CD4-positive, alpha-beta T cell treated with Interleukin-4 for 1 hour (primary cell): ENCODE measurements at places on chromosomes 7 and 10.

GRCh38 chr7:5635006-5635405, 146.5 kb downstream of the RNF216 start:
- no peak for DNase-seq

- no peak for DNase-seq
Measured at GRCh38 chr7:90645784-90646183, 49.7 kb downstream of the CDK14 start.

- DNase-seq, result no peak
Measured at GRCh38 chr7:103346396-103346795, 1.0 kb upstream of the PSMC2 start.

GRCh38 chr7:91263384-91264045, 718 bp upstream of the FZD1 start:
- DNase-seq, result no peak

GRCh38 chr7:47153058-47153457, 428.9 kb downstream of the TNS3 start:
- DNase-seq, result no peak

GRCh38 chr10:120657371-120657770, 193.8 kb upstream of the WDR11 start:
- DNase-seq, result no peak

DNA sequence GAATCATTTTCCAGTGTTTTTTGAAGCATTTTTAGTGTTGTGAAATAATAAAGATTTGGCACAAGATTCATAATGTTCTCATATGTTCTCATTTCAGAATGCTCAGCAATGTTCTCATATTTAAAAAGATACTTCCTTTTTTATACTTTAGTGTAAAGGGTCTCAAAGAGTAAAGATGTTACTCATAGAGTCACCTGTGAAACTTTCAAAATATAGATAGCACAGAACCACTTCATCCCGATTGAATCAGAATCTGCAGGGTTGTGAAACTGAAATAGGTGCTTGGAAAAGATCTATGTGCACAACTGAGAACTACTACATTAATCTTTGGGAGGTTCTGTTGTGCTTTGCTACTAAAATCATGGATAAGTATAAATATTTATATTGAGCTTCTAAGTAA, 144.7 kb downstream of the MDFIC start:
- no peak for DNase-seq

- no peak for DNase-seq
Measured at GRCh38 chr10:97981816-97982215, 48.6 kb downstream of the CRTAC1 start.

DNA sequence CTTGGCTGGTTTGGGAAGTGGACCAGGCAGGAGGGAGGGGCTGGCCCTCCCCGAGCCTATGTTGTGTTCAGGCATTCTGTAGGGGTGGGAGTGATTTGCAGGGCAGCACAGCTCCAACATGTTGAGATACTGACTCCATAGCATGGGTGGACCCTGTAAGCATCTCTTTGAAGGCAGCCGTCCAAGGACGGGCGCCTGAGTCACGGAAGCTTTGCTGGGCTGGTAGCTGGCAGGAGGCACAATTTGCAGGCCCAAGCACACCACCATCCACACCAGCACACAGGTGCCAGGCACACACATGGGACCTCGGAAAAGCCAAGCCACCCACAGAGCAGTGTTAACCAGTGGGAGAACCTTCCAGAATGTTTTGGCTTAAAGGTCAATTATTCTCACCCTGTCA, 505.1 kb upstream of the FOXK1 start:
- DNase-seq, result no peak

- no peak for DNase-seq
Measured at GRCh38 chr7:41758321-41758720, 55.4 kb upstream of the INHBA start.

DNA sequence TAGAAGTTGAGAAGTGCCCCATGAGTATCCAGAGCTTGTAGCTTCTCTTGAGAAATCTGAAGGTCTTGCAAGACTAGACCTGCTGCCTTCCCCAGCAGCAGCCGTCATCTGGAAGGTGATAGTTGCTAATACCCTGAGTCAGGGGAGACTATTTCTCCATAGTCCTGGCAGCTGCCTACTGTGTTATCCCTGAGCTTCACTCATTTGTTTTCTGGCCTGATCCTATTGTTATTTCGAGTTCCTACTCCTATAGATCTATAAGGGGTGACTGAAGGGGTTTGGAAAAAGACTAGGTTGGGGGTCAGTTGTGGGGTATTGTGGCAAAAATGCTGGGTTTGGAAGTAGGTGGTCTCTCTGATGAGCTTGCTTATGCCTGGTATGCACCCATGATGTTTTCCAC, 297.8 kb downstream of the CNTNAP2 start:
- DNase-seq, result no peak

- DNase-seq, result no peak
Measured at GRCh38 chr10:42583828-42584227, 54.5 kb downstream of the ZNF33B start.

DNA sequence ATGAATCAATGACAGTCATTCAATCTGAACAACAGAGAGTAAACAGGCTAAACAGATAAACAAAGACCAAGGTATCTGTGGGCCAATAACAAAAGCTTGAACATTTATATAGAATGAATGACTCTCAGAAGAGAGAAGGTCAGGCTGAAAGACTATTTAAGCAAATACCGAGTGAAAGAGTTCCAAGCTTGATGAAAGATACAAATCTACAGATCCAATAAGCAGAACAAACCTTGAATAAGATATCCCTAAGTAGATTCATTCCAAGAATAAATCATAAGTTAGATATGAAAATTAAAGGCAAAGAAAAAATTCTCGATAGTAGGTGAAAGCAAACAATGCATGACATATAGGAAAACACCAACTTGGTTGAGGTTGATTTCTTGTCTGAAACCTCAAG, 376.4 kb upstream of the IGFBP3 start:
- DNase-seq, result no peak

GRCh38 chr10:94042001-94042833, 48.5 kb downstream of the PLCE1 start:
- no peak for DNase-seq

GRCh38 chr10:74035303-74035702, 37.4 kb downstream of the VCL start:
- DNase-seq, result peak; percentile 22

DNA sequence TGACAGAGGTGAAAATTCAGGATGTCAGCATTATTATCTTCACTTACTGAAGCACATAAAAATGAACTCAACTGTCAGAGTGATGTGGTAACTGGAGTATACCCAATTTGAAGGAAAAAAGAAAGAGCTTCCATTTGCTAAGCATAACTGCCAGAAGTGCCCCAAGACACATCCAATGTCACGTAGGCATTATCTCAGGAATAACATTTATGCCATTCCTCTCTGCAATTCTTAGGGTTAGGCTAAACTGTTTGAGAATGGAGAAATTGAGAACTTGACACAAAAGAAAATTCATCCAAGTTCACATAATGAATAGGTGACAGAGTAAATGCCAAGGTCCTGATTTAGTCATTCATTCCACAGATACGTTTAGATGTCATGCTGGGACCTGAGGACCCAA, 148.6 kb downstream of the GRM3 start:
- DNase-seq, result no peak
